ENCODE measurements at places on chromosomes 3 and 15.
A peak's percentile ranks its signal among the peaks of the same experiment; 100 is the strongest.

DNA sequence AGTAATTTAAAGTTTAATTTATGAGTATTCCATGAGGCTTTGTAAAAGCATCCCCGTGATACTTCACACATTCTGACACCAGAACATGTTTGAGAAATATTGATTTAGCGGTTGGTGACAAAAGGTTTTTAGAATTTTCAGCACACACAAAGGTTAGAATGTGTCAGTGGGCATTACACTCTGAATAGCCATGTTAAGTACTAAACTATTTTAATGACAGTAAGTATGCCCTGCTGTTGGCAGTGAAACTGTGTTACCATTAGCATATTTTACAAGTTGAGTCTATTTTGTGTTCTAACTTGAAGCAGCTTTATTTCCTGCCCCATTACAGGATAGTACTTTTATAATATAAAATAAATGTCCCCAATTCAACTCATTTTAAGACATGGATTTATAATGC, 66.5 kb downstream of the ADAMTSL3 start:
- DNase-seq, result no peak

DNA sequence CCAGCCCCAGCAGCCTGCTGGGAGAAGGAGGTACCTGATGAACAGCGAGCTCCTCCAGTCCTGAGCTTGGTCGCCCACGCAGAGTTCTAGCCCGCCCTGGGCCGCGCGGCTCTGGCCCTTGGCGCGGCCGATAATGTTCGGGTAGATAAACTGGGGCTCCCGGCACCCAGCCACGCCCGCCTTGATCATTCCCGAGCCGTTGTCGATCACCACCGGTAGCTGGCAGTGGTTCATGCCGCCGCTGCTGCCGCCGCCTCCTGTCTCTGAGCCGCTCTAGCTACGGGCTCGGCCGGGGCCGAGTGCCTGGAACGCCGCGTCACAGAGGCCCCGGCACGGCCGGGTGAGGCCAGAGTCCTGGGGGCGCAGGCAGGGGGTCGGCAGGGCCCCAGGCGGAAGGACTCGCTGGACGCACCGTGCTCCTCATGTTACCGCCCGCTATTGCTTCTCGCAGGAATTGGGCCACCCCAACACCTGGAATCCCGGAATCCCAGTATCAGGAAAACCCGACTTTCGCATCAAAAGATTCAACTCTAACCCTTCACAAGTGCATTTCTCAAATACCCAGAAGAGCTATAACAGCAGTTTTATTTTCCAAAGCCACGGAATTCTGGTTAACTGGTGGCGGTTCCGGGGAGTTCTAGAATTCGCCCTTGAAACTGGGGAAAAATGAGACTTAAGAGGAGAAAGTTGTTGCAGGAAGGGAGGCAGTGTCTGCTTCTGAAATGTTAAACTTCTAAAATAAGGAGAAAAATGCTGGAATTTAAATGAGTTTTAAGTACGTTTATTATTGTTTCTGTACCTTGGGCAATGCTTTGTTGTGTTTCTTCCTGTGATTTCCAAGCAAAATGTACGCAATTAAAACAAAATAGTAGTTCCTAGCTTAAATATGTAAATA, at the start of gene ACTRT3:
Gene ACTRT3, minus strand, starts transcription at position 275 of the 895 bp plus-strand sequence. Its CDS starts 41 bp downstream, at position 234.
- DNase-seq, result peak; percentile 67

DNA sequence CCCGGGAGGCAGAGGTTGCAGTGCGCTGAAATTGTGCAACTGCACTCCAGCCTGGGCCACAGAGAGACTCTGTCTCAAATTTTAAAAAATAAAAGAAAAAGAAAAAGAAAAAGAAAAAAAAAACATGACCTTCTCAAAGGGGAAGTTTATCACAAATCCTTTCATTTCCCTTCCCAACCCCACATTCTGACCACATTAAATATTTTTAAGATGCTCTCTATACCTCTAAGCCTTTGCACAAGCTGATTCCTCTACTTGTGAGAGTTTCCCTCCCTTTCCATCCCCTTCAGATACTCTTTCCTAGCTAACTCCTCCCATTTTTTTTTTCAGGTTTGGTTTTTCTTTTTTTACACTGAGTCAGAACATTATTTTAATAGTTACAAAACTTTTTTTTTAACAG, 4.0 kb downstream of the HIGD1A start:
- no peak for DNase-seq

DNA sequence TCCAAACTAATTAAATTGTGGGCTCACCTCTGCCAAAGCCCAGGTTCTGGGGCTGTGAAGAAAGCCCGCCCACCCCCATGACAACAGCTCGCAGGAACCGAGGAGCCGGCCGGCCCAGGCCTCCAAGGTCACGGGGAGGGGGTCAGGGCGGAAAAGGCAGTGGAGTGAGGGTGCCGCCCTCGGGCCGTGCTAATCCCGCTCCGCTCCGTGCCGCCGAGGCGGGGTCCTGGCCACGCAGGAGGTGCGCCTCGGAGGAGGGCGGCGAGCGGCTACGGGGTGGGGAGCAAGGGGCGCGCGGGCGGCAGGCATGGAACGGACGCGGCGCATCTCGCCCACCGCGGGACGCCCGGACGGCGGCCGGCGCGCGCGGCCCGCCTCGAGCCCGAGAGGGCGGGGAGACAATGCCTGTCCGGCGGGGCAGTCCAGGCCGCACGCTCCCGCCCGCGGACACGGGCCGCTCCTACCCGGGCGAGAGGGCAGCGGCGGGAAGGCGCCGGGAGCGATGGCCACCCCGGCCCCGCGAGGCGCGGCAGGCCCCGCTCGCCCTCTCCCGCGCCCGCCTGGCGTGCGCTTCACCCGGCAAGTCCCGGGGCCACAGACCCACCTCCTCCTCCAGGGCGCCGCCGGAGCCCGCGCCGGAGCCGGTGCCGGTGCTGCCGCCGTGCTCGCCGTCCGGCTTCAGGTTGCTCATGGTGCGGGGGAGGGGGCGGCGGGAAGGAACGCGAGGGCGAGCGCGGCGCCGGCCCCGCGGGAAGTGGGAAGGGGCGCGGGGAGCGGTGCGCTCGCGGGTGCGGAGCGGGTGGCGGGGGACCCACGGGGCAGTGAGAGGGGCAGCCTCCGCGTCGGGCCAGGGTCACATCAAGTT, 528 bp downstream of the RBPMS2 start:
- no peak for DNase-seq

- DNase-seq, result no peak
Observed at GRCh38 chr3:42647821-42648459, 5.6 kb upstream of the ZBTB47 start.

DNA sequence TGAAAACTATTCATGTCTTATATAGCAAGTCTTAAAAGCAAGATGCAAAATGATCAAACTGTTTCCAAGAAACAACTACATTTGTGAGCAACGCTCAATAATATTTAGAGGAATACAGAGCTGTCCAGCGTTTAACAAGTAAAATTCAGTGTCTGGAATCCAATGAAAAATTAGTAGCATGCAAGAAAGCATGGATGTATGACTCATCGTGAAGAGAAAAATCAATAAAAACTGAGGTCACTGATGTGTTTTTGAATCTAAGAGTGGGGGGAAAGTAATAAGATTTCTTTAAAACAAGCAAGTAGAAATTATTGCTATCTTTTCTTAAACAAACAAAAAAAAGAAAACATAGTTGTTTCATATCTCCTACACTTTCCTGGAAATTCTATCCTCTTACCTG, 600.3 kb upstream of the GOLIM4 start:
- no peak for DNase-seq

DNA sequence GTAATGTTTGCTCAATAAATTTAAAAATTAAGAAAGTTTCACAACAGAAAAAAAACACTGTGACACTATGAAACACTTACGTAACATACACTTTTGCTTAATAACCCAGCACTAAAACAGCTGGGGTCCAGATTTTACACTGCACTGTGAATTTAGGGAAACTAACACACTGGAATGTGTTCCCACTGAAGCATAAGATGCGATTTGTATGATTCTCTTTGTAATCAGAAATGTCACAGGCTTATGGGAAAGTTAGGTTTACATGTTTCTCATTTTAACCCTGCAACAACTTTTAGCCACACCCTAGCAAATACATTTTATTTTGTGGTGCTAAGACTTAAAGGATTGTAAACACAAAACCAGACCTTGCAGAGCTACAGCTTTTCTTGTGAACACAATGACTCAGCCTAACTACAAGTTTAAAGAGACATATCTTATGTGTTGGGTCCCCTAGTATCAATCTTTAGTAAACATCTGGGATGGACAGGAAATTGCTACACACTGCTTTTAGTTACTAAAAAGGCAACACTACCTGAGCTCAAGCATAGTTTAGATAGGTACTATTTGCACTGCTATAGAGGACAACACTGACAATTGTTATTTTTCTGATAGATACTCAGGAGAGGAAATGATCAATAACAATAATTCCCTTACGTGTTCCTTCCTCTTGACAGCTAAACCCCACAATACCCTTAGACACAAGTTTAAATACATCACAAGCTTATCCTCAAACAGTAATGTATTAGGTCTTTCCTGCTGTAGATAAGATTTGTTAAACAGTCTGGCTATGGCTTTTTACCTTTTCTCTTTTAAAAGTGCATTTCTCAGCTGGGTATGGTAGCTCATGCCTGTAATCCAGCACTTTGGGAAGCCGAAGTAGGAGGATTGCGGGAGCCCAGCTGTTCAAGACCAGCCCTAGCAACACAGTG, 3.8 kb downstream of the PLD1 start:
- no peak for DNase-seq

DNA sequence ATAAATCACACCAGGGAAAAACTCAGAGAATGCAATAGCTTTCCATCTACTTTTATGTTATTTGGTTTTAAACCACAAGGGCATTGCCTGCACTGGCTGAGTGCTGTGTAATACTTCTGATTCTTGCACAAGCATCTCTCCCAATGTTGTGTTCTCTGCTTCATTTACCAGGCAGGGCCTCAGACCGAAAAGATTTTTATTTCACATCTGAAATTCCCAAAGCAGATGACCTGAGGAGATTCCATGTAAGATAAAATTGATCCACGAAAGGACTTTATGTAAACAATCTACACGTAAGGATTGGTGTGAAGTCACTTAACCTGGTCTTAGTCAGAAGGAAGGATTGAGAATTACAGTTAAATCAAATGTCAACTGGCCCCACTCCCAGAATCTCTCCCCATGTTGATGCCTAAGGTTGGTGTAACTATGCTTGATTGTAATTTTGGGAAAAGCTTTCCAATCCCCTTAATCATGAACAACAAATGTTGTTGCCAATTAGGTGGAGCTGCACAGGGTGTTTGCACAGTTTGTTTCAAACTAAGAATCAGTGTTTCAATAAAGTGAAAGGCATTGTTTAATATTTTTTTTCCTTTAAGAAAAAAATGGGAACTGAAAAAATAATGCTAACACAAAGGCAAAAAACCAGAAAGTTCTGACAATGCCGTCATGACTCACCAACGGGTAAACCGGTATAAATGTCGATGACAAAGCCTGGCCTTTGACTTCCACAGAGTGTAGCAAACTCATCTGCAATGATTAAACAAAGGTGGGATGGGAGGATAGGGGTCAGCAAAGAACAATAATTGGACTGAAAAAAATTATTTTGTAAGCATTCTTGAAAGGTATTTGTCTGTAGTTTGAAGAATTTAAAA, 128.6 kb downstream of the DUT start:
- DNase-seq, result no peak

DNA sequence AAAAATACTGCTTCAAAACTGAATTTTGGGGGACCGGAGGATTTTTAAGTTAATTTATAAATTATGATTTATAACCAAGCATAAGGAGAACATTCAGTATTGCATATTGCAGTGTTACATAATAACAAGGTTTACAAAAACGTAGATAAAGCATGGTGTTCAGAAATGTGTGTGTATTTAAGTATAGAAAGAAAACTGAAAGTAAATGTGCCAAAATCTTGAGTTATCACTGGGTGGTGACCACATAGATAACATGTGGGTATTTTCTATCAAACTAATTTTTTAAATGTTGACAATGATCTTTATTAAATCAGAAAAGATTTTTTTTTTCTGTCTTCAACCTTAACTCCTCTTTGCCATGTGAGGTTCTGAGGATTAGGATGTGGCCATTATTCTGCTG, 32.6 kb downstream of the EIF2AK4 start:
- DNase-seq, result no peak

- DNase-seq, result no peak
Observed at GRCh38 chr3:183884097-183884426, 618 bp downstream of the PARL start.

DNA sequence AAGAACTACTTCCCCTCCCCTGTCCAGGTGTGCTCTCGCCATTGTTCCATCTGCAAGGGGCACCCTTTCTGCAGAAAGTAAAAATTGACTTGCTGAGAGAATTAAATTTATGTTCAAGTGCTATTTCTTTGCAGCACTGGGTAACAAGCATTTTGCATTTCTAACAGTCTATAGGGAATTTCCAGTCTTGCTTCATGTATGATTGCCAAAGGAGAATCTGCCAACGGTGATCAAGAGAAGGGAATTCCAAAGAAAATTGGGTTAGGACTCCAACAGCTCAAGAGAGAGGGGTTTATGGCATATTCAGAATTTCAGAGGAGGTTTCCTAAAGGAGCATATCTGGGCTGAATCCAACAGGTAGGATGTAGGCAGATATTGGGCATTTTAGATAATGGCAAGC, 136.7 kb upstream of the WNT5A start:
- DNase-seq, result no peak

GRCh38 chr3:195849322-195850074, 37.8 kb upstream of the MUC4 start:
- no peak for DNase-seq

DNA sequence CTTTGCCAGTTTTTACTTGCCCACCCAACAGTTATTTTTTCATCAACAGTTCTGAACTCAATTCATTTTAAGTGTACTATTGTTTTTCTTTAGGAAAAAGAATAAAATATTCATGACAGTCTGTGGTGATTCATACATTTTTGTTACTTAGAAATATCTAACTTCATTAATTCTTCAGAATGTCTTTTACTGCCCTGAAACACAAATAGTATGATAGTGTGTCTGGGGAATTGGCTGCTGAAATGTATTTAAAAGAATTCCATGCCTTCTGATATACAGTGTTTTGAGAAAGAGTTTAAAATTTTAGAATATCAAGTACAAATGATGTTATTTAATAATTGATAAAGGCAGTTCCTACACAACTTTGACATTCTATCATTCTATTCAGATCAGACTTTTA, 854.1 kb downstream of the NAALADL2 start:
- no peak for DNase-seq

GRCh38 chr3:177071496-177072156, 125.7 kb downstream of the TBL1XR1 start:
- DNase-seq, result no peak

DNA sequence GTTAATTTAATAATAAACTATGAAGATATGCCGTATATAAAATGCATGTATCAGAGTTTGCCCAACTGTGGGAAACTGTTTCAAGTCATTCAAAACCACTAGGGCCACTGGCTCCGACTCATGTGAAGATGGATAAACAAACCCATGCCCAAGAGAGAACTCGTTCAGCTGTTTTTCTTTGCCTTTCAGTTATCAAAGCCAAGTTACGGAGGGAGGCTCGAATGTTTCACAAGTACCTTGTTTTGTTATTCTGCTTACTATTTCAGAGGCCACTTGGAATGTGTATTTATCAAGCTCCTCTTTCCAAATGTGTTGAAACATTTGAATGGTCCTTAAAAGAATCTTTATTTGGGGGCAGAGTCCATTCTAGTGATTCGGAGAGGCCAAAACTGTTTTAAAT, 82.1 kb downstream of the DUT start:
- no peak for DNase-seq

- DNase-seq, result no peak
Observed at GRCh38 chr3:186842426-186843038, at the start of gene ADIPOQ. TSS of gene ADIPOQ (plus strand) at chr3:186842710. CDS start at chr3:186853059, 10,349 bp downstream.

- DNase-seq, result no peak
Observed at GRCh38 chr3:81349816-81350340, 411.6 kb downstream of the GBE1 start.

GRCh38 chr15:101342056-101342455, 47.0 kb upstream of the SNRPA1 start:
- no peak for DNase-seq

- no peak for DNase-seq
Observed at GRCh38 chr15:55255714-55256113, 33.9 kb downstream of the RAB27A start.

GRCh38 chr3:110938629-110939028, 133.0 kb upstream of the NECTIN3 start:
- no peak for DNase-seq

Data from PC-9 (cell line).